Left ventricle myocardium inferior (tissue), 1 donor: ENCODE measurements at places on chromosomes 2 and 18. TPM values are rescaled to one million over a fixed set of nuclear protein-coding genes. Genes with fewer than 3 reads are reported as not detected.

DNA sequence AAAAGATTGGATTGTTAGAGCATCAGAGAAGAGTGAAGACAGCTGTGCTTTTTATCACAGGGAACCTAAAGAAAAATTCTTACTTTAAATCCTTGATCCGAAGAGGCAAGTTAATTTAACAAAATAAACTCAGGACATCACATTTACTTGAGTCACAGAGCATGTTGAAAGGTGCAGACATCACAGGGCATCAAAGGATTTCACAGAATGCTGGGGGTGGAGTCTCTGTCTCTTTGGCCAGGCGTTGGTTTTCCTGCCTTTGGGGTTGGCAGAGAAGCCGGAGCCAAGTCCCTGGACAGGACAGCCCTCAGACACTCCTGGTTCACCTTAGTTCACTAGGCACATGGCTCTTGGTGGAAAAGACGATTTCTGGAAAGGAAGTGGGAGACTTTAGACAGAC is 56.3 kb downstream of the SH3RF3 start:
- no peak for DNase-seq

DNA sequence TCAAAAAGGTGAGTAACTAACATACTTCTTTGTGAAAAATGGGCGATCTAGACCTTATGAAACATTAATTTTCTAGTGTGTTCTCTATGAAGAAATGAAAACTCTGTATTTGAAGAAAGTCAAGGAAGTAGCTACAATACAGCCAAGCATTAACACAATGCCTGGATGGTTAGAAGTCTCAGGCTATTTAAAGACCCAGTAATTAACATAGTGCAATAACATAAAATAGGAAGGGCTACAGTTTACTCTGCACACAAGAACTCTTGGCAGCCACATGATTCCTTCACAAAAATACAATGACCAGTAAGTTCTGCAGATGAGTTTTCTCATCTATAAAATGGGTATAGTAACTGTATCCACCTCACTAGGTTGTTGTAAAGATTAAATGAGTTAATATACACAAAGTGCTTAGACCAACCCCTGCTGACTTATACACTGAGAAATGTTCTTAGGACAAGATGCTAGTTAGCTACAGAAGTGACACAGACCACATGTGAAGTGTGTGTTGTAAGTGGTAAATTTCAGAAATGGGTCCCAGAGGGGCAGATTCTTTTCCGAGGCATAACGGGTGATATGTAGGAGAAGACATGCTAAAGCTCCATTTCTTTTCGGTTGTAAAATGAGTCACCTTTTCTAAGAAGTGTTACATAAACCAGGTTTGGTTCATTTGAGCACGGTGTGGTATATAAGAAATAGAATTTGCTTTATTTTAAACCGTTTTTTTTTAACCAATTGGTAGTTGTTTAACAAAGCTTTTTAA is 61.8 kb downstream of the CXCR4 start:
- DNase-seq, result no peak

Gene UPP2
- total RNA-seq, result not detected

Gene SCN7A
- total RNA-seq, result 22.3 TPM

GRCh38 chr2:64562148-64562784 is 38.1 kb downstream of the AFTPH start:
- DNase-seq, result no peak

Gene CIB4
- total RNA-seq, result not detected

Gene PKP4
- total RNA-seq, result 47.6 TPM

GRCh38 chr2:179049546-179050311 is at the start of gene CCDC141:
TSS of gene CCDC141 (minus strand) at chr2:179050137. CDS start at chr2:179049941, 196 bp downstream.
- no peak for DNase-seq

DNA sequence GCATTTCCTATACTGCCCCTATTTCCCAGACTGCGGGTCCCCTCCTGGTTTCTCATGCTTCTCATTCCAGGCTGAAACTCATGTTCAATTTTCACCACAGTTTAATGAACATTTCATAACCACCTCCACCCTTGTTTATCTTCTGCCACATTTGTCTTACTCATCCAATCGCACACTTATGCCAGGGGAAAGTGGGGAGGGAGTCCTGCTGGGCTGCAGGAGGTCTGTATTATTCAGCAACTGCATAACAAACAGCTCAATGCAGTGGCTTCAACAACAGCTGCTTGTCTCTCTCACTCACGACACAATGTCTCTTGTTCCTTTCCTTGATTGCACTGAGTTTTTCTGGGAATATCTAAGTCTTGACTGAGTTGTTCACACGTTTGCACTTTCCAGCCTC is 106.0 kb downstream of the ZNF519 start:
- no peak for DNase-seq

Gene SRSF7
- 50.5 TPM for total RNA-seq
